Thoracic aorta endothelial cell (primary cell): ENCODE measurements at places on chromosomes 13 and 19. TPM values are rescaled to one million over a fixed set of nuclear protein-coding genes. Genes with fewer than 3 reads are reported as not detected.

KANK3 gene
- total RNA-seq = 9.3 and 16.1 TPM in 2 replicates

GJB6 gene
- total RNA-seq = not detected in 2 replicates

CNFN gene
- total RNA-seq = not detected in 2 replicates

CYP4F22 gene
- total RNA-seq = not detected in 2 replicates

ILF3 gene
- 194 and 256 TPM in 2 replicates for total RNA-seq

CYP4F12 gene
- total RNA-seq = not detected in 2 replicates

ATP7B gene
- 4.8 and 5.6 TPM in 2 replicates for total RNA-seq

B3GNT8 gene
- total RNA-seq = 3.6 and 5.0 TPM in 2 replicates

HSPB6 gene
- 0.53 and 0.65 TPM in 2 replicates for total RNA-seq

SLC46A3 gene
- 9.6 and 21.0 TPM in 2 replicates for total RNA-seq

LILRB5 gene
- 0.07 TPM in 1 of 2 replicates, not detected in the other for total RNA-seq

LDLR gene
- 93.1 and 179 TPM in 2 replicates for total RNA-seq

DNAAF3 gene
- total RNA-seq = 0.27 and 0.29 TPM in 2 replicates

TRPM4 gene
- total RNA-seq = 14.1 and 16.5 TPM in 2 replicates

PTPRH gene
- 0.22 and 0.53 TPM in 2 replicates for total RNA-seq

CLEC17A gene
- total RNA-seq = not detected in 2 replicates

SLC25A41 gene
- 0.27 TPM in 1 of 2 replicates, not detected in the other for total RNA-seq

REX1BD gene
- 43.6 and 49.3 TPM in 2 replicates for total RNA-seq

SIAH3 gene
- not detected in 2 replicates for total RNA-seq
